ENCODE measurements at places on chromosomes 5 and 9.

- DNase-seq = no peak
These were observed 79.9 kb downstream of the PRR16 start for GRCh38 chr5:120544043-120544442.

DNA sequence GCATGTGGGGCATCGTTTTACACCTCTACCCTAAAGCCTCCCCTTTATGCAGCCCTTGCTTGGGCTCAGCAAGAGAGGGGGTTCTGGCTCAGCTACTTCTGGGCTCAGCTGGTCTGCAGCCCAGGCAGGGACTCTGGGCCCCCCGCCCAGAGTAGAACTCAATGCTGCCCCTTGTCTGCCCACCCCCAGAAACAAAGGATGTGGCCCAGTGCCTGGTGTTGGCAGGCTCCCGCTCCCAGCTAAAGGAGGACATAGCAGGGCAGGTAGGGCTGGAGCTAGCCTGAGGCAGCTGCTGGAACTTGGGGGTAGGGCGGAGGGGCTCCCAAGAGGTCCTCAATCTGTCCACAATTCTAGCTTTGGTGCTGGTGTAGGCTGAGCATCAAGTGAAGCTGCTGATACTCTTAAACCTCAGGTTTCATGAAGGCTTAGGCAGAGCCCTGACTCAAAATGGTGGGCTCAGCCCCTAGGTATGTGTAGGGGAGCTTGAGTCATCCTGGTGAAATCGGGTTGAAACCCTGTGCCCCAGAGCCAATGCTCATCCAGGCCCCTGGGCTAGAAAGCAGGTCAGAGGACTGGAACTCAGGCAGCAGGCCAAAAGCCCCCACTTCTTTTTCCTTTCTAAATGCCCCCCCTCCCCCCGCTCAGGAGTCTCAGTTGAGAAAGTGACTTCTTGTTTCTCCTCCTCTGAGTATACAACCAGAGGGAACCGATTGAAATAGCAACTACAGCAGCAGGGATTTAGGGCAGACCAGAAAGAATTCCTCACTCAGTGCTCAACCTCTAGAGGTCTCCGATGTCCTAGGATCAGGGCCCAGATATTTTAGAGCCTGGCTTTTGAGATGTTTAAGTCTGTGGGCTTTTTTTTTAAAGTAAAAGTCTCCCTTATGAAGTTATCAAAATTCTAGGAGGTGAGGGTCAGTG lies 11.4 kb downstream of the PSD2 start:
- no peak for DNase-seq

DNA sequence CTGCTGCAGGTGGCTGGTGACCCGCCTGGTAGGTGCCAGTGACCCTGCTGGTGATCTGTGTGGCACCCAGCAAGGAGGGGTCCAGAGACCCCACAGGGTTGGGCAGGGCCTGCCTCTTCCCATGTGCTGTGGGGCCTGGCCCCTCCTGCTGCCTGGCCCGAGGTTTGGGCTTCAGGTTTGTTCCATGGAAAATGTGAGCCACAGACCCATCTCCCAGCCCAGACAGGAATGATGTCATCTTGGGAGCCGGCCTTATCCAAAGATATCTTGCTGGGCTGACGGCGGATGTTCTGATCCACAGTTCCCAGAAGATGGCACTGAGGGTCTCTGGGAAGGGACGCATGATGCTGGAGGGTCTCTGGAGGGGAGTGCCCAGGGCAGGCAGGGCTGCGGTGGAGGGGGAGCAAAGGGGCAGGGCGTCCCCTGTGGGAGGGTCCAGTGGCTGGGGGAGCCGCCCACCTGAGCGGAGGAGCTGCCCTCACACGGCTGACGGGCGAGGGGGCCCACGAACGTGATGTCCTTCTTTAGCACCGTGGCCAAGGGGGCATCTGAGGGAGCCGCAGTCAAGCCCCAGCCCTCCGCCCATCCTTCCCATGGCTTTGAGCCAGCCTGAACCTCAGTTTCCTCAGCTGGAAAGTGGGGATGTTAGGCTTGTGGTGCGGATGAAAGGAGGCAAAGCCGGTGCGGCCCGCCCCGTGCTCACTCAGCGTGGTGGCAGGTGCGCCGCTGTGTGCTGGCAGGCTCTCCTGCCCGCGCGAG lies 68.1 kb downstream of the COL5A1 start:
- DNase-seq = no peak

DNA sequence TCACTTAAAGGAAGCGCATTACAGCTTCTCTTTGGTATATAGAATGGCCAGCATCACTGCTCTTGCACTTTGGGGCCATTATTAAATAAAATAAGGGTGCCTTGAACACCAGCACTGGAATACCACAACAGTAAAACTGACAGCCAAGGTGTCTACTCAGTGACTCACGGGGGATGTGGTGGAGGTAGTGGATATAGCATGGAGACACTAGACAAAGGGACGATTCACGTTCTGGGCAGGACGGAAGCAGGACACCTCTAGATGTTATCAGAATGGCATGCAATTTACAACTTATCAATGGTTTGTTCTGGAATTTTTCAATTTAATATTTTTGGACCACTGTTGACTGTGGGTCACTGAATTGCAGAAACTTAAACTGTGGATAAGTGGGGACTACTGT lies 32.9 kb upstream of the PDE8B start:
- no peak for DNase-seq

DNA sequence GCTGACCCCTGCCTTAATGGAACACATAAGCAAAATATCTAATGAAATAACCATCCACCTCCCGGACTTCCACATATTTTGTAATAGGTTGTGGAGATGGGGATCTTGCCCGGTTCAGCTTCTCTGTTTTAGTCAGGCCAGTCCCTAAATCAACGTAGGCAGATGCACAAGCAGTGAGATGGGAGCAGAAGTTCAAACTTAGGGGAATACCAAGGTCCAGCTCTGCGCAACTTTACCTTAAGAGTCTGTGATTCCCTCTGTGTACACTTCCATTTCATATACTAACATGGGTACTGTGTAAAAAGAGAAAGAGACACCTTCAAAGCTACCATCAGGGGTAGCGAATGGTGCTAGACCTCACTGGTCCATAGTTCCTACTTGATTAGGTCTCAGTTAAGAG lies 110.9 kb downstream of the NTRK2 start:
- DNase-seq = no peak

DNA sequence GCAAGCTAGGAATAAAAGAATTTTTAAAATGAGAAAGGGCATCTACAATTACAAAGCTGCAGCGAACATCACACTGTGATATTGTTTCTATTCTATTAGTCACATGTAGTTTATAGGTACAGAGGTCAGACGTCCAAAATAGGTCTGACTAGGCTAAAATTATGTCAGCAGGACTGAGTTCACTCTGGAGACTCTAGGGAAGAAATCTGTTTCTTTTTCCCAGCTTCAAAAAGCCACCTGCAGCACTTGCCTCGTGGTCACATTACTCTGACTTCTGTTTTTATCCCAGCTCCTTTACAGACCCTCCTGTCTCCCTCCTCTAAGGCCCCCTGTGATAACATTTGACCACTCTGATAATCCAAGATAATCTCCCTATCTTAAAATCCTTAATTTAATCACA lies 5.1 kb upstream of the CKS2 start:
- no peak for DNase-seq

DNA sequence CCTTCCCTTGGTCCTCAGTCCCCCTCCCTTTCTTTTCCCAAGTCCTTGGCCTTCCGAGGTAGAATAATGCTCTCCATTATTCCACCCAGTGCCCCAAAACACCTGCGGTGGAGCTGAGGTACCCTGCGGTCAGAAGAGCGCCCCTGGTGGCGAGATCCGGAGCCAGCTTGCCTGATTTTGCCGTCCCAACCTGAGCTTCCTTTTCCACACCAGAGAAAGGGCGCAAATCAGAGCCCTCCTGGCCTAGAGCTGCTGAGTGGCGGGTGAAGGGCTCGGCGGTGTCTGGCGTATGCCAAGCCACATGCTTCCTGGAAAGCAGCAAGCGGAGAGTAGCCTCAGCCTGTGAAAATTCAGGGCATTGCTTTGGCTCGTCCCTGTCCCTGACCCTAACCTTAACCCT lies 21.1 kb upstream of the CARTPT start:
- no peak for DNase-seq

All from stimulated activated CD8-positive, alpha-beta memory T cell treated with anti-CD3 and anti-CD28 coated beads, Interleukin-4, amount 100 ng/mL, for 4 hours (primary cell).